ENCODE measurements at places on chromosomes 3 and 15.
A peak's percentile ranks its signal among the peaks of the same experiment; 100 is the strongest.

- DNase-seq: no peak
Observed at GRCh38 chr3:133197619-133198018, 159.4 kb downstream of the TMEM108 start.

DNA sequence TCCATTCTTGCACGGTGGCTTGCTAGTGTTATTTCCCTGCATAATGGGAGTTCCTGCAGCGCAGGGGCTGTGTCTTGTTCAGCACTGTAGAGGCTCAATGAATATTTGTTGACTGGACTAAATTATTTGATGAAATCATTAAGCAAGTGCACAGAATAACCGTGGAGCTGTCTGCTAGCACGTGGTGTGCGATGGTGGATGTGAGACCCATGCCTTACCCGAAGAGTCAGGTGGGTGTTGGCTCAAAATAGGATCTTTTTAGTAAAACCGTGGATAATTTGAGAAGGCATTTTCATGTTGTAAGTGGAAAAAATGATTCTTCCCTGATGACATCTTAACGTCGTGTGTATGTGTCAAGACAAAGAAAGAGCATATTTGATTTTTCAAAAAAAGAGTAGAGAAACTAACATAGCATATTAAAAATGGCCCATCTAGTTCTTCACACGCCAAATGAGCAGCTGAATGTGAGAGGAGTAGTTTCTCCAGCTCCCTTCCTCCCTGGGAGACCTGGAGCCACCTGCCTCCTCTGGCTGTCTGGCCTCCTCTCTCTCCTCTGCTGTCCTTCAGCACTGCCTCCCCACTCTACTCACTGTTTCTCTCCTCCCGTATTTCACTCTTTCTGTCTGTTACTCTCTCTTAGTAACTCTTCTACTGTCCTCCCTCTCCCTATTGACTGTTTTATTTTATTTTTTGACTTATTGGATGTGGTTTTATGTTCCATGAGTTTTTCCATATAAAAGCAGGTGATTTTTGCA lies 6.3 kb downstream of the FAM81A start:
- DNase-seq: no peak

DNA sequence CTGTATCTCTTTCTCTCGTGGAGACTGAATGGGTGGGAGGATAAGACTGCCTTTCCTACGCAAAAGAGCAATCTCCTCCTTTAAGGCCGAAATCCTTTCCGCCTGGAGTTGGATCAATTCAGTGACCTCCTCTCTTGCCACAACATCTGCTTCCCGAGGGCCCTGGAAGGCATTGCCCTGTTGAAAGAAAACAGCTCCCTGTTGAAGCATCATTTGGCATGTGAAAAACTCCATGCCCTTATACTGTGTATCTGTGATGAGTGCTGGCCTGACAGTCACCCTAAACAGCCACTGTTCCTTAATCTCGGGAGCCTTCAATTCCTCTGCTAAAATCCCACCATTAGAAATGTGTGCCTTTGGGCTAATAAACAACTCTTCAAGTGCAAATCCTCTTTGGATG lies 80.2 kb downstream of the BOC start:
- DNase-seq: no peak

DNA sequence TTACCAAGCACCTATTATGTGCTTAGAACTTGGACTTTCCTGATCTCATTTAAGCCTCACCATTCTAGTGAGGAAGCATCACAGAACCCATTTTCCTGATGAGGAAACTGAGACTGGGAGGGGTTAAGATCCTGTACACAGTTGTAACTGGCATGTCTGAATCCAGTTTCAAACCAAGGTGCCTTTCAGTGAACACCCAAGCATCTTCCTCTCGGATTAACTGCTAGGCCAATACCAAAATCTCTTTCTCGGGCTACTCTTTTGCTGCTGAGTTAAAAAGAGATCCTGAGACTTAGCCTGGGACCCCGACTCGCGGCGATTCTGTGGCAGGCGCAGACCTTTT lies 578 bp upstream of the CEMIP start:
- DNase-seq: no peak

DNA sequence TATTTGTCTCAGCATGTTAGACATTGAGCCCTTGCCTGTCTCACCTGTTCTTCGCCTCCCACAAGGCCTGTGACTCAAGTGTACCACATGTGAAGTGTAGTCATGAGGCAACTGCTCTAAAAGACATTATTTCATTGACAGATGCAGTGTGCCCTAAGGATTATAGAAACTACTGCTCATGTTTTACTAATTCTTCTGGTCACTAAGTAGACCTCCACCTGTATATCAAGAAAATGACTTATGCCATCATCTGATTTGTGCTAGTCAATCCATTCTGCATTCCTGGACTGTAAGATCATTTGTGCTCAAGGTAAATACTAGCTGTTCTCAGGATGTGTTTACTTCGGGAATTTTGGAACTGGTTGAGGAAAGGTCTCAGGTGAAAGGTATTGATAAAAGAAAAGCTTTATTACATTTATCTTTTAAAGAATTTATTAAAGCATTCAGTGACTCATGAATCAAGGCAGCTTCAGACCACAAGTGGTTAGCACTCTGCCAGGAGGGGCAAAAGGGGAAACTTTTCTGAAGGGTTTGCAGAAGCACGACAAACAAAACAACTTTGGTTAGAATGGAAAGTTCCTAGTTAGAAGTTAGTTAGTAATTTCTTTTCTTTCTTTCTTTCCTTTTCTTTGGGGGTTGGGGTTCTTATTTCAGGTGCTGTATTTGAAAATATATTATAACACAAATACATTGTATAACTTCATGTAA lies 465.3 kb upstream of the CBLB start:
- DNase-seq: peak; percentile 12

- DNase-seq: no peak
Observed at GRCh38 chr3:126743350-126743749, 39.3 kb downstream of the CHCHD6 start.

- no peak for DNase-seq
Observed at GRCh38 chr15:99708563-99708962, 24.7 kb downstream of the LYSMD4 start.

- DNase-seq: no peak
Observed at GRCh38 chr15:95111969-95112368, 880.6 kb downstream of the MCTP2 start.

GRCh38 chr3:48595075-48595525 lies at the start of gene COL7A1:
COL7A1 (minus strand) TSS chr3:48595329; CDS start chr3:48595159, 170 bp downstream.
- DNase-seq: no peak

- DNase-seq: no peak
Observed at GRCh38 chr3:53162672-53163443, 1.8 kb downstream of the PRKCD start.

GRCh38 chr3:49017971-49018706 lies at the start of gene DALRD3:
DALRD3 (minus strand) TSS chr3:49018580; CDS start chr3:49018564, 16 bp downstream.
- DNase-seq: peak; percentile 76

DNA sequence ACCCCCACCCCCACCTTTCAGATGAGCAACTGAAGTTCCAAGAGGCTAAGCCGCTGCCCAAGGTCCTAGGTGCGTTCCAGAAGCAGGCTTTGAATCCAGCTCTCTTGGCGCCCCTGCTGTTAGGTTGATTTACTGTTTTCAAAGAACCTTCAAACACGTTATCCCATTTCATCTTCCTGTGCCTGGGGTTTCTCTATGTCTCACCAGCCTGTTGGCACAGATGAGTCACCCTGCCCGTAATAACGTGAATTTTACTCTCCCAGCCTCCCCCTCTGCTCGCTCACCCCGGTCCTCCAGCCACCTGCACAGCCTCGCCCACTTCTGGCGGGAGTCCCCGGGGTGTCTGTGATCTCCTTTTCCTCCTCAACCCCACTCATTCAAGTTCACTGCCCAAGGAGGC lies 13.0 kb upstream of the TSEN2 start:
- DNase-seq: no peak

GRCh38 chr3:5187920-5188418 lies 462 bp downstream of the EDEM1 start:
- DNase-seq: no peak

Data from common myeloid progenitor, CD34-positive (primary cell).